Stimulated activated CD8-positive, alpha-beta memory T cell treated with anti-CD3 and anti-CD28 coated beads, Interleukin-15, amount 100 ng/mL, for 4 hours (primary cell): ENCODE measurements at places on chromosomes 2 and 18.

- no peak for DNase-seq
These were observed 46.2 kb downstream of the BCL2 start for GRCh38 chr18:63273222-63273927.

GRCh38 chr2:232286001-232286868 is 92.3 kb upstream of the ALPP start:
- no peak for DNase-seq

DNA sequence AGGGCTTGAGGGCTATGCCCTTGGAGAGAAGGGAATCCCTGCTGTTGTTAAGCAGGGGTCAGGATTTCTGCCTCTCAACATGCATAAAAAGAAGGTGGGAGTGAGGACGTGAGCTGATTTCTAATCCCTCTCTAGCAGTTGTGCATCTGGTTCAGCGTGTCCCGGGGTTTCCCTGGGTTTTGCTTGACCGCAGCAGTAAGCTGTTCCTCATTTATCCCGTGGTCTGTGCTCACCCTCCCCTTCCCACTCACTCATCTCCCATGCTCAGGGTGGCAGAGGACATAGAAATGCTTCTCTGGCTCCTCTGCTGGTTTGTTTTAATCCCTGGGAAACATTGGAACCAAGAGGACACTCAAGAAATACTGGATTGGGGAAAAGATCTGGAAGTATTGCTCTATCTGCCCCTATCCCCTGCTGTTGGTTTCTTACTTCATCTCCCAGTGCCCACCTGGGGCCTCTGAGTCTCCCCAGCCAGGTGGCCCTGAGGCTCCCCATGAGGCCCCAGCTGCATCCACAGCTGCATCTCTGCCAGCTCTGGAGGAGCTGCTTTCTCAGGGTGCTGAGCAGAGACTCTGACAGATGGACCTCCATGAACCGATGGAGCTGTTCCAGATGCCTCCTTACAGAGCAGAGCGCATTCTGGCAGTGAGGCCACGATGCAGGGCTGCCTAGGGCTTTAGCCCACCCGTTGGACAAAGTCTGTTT is 36.1 kb downstream of the TET3 start:
- no peak for DNase-seq

DNA sequence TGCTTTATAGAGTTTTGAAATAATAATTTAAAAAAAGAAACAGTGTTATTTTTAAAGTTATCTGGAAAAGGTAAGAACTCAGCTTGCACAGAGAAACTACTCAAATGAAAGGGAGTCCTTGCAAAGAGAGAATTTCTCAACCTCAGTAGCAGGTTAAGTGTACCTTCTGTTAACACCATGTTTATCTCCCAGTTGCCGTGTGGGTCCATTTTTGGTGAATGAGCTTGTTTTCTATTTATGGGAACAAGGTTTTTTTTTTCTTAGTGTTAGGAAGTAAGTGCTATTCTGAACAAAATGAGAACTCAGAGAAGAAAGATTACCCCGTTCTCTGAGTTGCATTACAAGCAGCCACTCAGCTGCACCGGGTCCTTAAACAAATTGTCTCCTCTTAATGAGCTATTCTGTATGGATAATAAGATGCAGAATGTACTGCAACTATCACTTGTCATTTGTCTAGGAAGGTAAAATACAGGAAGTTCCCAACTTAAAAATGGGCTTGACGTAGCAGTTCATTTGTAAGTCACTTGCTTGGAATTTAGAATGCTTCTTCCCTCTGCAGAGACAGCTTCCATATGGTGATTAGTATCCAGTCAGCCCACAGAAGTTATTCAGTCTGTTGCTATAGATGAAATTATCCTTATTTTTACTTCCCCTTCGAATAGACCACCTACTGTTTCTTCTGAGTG is 74.9 kb downstream of the LTBP1 start:
- no peak for DNase-seq

DNA sequence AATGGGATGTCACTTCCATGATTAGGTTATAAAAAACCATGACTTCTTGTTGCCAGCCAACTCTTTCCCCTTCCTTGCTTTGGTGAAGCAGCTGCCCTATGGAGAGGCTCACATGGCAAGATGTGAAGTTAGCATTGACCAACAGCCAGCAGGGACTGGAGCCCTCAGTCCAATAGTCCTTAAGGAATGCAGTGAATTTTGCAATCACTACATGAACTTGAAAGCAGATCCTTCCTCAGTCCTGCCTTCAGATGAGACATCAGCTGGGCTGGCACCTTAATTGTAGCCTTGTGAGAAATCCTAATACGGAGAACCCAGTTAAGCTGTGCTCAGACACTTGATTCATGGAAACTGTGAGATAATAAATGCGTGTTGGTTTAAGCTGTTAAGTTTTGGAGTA is 61.8 kb downstream of the ATP8B1 start:
- no peak for DNase-seq

GRCh38 chr18:3538456-3538855 is 88.5 kb downstream of the TGIF1 start:
- no peak for DNase-seq

DNA sequence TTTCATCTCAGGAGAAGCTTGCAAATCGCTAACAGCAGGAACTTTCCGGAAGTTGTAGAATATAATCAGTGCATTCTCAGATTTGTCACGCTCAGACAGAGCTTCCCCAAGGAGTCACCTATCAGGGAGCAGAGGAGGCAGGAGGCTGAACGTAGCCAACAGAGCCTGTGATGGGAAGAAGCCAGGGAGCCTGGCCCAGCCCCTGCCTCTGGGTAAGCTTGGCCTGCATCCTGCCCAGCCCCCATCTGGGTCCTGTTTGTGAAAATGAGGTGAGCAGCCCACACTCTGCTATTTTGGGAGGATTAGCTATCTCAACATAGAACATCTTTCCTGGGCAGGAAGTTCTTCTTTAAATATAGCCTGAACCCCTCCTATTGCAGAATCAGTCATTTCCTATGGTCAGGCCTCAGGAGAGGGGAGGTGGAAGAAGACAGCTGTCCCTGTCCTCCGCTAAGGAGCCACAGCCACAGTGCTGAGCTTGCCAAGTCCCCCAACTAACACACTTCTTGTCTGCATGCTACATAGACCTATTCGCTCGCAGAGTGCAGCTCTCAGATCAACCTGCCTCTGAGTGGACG is 19.2 kb upstream of the PKDCC start:
- DNase-seq, result no peak

DNA sequence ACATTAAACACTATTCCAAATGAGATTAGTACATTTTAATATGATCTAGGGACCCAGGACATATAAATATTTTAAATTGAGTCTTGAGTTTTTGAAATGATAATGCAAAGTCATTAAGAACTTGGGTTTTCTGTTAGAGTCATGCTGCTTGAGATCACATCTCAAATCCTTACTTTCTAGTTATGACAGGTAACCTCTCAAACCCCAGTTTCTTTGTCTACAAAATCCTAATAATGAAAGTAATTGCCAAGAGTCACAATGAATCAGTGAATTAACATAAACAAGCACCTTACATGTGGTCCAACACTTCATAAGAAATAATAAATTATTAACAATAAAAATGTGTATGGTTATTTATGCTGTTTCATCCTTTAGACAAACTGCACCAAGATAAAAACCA is 607.6 kb downstream of the LRP1B start:
- DNase-seq, result no peak

DNA sequence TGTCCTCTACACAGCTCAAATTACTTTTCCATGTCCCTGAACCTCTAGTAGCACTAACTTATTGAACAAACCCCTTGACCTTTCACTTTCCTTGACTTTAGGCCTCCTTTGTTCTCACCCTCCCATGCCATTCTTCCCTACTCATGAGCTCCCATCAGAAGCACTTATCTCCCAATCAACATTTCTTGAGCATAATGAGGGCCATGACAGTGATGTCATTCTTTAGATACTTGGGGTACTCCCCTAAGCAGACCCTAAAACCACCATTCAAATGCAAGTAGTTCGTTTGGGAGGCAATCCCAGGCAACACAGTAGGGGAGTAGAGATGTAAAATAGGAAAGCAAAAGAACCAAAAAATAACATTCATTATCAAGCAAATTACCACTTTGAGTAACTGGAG is 115.9 kb upstream of the ARHGAP28 start:
- no peak for DNase-seq

- DNase-seq, result no peak
These were observed 91.3 kb upstream of the TMEM17 start for GRCh38 chr2:62597323-62597722.

- no peak for DNase-seq
These were observed 10.8 kb downstream of the MLPH start for GRCh38 chr2:237497838-237498186.

GRCh38 chr2:160996584-160996983 is 163.6 kb upstream of the TANK start:
- DNase-seq, result no peak

GRCh38 chr18:48949050-48949605 is 1.6 kb downstream of the SMAD7 start:
- no peak for DNase-seq

DNA sequence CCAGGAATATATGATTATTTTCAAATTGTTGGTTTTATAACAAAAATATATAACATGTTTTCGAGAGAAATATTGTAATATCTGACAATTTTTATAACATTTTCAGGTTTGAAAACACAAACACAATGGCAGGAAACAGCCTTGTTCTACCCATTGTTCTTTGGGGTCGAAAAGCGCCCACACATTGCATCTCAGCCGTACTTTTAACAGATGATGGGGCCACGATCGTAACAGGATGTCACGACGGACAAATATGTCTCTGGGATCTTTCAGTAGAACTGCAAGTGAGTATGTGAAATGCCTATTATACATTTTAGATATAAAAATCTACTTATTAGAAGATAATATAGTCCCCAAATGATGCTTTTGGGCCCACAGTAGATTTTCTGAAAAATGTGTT is 21.2 kb downstream of the WDR7 start:
- DNase-seq, result no peak

DNA sequence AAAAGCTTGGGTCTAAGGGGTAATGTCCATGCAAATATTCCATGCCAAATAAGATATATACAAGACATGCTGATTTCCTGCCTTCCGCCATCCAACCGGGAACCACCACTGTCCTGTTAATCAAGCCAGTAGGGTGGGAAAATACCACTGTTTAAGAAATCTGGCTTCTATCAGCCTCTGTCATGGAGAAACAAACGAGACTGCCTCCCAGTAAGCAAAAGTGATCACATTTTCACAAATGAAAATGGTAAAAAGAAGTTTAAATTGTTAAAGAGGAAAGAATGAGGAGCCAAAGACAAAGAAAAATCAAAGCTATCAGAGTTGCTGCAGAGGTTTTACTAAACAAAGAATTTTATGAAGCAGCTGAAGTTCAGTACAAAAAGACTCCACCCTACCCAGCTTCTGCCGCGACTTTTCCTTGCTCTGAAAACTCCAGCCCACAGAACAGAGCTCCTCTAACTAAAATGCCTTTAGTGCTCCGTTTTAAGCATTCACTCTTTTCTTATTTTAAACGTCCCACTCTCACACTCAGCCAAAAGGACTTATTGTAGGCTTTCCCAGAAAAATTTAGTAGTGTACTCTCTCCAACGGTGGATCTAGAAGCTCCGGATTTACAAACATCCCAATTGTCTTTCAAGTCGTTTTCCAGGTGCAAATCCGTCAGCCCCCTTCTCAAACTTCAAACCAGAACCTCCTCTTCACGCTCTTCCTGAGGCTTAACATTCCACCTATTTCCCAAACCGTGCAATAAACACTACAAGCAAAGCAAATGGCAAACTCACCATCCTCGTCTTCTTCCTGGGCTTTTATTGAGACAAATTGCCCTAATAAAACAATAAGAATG is 613 bp downstream of the COL5A2 start:
- DNase-seq, result no peak

GRCh38 chr2:148794558-148794957 is 80.5 kb upstream of the KIF5C start:
- no peak for DNase-seq

GRCh38 chr2:157093666-157094065 is 163.8 kb upstream of the GALNT5 start:
- no peak for DNase-seq

DNA sequence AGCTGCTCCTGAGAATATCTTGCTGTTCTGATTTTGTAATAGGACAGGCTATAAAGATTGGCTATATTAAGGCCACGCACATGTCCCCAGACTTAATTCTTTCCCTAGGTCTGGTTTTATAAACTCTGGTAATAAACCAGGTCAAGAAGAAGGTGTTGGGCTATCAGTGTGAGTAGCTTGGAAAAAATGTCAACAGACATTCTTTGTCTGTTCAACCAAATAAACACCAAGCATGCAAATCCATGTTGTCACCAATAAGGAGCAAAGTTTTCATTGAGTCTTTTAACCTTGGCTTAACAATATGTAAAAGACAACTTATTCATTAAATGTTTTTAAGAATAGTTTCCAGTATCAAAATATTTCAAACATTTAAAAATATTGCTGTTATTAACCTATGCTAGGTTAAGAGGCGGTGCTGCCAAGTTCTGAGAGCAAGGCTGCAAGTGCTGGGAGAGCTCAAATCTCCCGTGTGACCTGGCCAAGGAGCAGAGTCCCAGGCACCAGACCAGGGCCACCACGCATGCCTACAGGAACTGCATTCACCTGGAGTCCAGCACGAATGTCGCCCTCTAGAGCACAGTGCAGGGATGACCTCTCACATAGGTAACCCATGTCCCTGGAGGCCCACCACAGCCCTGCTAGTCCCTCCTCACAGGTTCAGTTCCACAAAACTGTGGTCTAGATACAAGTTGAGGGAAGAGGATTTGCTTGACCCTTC is 120.5 kb upstream of the POU3F3 start:
- DNase-seq, result no peak

DNA sequence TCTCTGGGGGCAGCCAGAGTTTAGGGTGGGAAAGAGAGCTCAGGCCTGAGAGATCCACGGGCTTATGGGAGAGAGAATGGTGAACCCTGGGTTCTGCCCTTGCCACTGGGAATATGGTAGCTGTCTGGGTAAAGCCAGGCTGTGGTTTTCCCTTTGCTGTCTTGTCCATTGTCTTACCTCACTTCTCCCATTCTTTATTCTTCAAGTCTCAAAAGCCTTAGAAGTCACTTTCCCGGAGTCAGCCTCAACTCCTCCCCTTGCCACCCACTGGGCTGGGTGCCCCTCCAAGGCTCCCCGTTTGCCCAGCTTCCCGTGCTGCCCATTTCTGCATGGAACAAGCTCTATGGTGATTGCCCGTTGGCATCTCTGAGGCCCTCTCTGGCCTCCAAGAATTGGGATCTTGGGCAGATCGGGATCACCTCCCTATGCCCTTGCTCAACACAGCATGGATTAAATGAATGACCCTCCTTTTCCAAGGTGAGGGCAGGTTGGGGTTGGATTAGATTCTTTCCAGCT is 228.2 kb downstream of the HAUS1 start:
- DNase-seq, result no peak

GRCh38 chr2:235727174-235727573 is 233.3 kb downstream of the AGAP1 start:
- no peak for DNase-seq

DNA sequence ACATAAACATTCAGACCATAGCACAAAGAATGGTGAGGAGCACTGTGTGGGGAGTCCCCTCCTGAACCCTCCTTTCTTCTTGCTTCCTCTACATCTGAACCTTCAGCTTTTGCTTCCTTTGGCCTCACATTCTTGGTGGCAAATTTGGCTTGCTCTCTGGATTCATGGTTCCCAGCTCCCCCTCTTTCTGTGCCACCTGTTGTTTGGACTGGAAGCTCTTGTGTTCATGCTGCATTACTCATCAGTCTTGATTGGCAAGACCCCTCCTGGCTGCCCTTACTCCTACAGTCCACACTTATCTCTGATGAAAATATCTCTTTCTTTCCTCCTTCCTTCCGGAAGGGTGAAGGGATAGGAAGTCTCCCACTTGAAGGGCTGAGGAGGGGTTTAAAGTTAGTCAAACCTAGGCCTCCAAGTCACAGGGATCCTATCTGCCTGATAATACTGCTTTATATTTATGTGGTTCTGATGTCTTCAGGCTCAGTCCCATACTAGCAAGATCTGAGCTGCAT is 70.0 kb downstream of the MYO3B start:
- no peak for DNase-seq
